ENCODE measurements at places on chromosomes 2 and 18.

DNA sequence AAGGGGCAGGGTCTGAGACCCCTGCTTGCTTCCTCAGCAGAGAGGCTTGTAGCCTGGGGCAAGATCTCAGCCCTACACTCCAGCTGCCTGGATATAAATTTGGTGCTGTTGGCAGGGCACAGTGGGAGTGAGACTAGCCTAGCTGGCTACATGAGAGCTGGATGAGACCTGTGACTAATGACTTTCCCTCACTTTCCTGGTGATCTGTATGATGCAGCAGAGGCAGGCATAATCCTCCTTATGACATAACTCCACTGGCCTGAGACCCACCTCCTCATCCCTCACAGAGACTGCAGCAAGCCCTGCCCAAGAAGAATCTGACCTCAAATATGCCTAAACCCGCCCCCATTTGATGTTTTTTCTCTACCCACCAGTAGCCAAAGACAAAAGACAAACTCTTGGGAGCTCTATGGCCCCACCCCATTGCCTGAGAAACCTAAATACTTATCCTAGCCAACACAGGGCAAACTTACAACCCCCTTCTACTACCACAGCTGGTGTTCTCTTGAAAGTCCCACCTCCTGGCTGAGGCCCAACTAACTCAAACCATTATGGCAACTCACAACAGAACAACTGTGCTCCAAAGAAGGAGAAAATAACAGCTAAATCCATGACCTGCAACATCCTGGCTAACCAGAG is 102.7 kb downstream of the NR4A2 start:
- H3K4me1 ChIP-seq, result no peaks in the 10 kb centered on the region
- H3K27me3 ChIP-seq, result no peaks in the 10 kb centered on the region
- no peaks in the 10 kb centered on the region for H3K36me3 ChIP-seq
- no peak overlapping the region for H3K27ac ChIP-seq
- H3K4me3 ChIP-seq, result no peak overlapping the region

GRCh38 chr2:85179541-85179940 is 46.3 kb downstream of the TCF7L1 start:
- no peaks in the 10 kb centered on the region for H3K36me3 ChIP-seq
- peaks cover 1% of the 10 kb centered on the region for H3K4me1 ChIP-seq
- peaks cover 4% of the 10 kb centered on the region for H3K27me3 ChIP-seq
- H3K4me3 ChIP-seq, result no peak overlapping the region

DNA sequence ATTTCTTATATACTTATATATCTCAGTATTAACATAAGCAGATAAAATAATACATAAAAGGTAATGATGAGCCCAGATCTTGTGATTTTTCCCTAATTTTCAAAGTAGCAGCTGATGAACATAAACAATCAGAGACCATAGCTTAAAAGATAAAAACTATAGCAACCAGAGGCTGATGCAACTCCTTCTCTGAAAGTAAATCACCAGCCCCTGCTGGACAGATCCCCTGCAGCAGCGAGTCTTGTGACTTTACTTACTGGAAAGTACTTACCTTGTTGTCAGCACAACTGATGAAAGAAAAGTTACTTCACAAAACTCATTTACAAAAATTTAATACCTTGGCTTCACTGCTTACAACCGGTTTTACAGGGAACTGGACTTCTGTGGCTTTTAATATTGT is 67.3 kb downstream of the GORASP2 start:
- no peak overlapping the region for H3K27ac ChIP-seq
- H3K4me1 ChIP-seq, result peaks cover 3% of the 10 kb centered on the region
- no peak overlapping the region for H3K4me3 ChIP-seq
- no peaks in the 10 kb centered on the region for H3K27me3 ChIP-seq

- DNase-seq, result no peak
- no peak overlapping the region for H3K4me3 ChIP-seq
- H3K4me1 ChIP-seq, result peaks cover 6% of the 10 kb centered on the region
These were observed 86.0 kb downstream of the PTRHD1 start for GRCh38 chr2:24707143-24707542.

DNA sequence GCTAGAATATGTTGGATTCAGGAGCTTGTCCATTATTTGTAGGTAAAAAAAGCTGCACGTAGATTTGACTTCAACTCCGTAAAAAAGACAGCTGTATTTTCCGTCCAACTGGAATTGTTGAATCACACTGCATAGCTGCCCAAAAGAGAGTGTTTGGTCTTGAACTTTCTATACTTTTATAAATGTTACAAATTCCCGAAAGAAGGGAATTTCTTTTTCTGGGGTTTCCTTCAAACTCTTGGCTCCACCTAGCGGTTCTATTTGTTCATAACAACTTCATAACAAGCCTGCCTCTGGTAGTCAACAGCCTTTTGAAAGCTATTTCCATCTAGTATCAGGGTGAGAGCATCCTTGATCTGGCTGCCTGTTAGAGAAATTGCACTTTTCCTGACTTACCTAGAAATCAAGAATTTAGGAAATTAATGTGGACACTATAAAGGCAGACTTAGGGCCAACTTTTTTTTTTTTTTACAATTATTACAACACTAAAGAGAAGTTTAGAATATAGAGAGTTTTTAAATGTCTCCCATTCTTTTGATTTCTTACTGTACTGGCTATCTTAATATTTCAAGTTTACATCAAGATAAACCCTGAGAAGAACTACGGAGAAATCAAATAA is 48.1 kb downstream of the TMEM185B start:
- H3K36me3 ChIP-seq, result no peaks in the 10 kb centered on the region
- H3K4me3 ChIP-seq, result no peak overlapping the region
- H3K27ac ChIP-seq, result no peak overlapping the region
- H3K4me1 ChIP-seq, result peaks cover 42% of the 10 kb centered on the region
- H3K27me3 ChIP-seq, result peaks cover 2% of the 10 kb centered on the region

DNA sequence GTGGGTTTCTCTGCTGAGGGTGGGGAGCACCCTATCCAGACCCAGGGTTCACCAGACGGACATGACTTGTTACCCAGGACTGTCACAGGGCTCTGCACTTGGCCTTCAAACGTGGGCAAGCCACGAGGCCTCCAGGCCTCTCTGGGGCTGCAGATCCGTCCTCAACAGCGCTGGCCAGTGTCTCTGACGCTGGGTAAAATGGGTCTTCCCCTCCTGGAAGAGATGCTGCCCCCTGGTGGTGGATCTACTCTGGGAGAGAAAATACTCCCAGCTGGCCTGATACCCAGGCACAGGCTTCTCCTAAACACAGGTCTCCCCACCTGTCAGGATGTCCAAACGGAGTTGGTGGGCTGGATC is 3.7 kb downstream of the GPR17 start:
- no peak overlapping the region for H3K4me3 ChIP-seq
- no peak overlapping the region for H3K27ac ChIP-seq
- H3K4me1 ChIP-seq, result peaks cover 6% of the 10 kb centered on the region
- no peaks in the 10 kb centered on the region for H3K27me3 ChIP-seq

DNA sequence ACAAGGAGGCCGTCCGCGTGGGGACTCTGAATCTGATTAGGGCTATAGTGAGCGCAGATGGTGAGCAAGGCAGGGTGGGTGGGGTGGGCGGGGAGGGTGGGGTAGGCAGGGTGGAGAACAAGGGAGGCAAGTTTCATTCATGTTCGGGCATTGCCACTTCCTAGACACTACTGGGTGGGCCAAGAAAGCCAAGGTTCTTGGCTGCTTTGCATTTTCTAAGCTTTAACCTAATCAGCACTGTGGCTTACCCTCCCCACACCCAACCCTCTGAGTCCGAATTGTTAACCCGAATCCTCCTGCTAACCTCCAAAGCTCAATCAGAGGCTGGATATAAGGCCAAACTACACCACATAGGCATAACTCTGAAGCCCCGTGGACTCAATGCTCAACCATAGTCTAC is 18.1 kb downstream of the MROH2A start:
- no peaks in the 10 kb centered on the region for H3K36me3 ChIP-seq
- H3K4me1 ChIP-seq, result no peaks in the 10 kb centered on the region
- H3K4me3 ChIP-seq, result no peak overlapping the region
- no peak for DNase-seq
- no peaks in the 10 kb centered on the region for H3K27me3 ChIP-seq

GRCh38 chr2:24972315-24972961 is 683 bp upstream of the DNAJC27 start:
- peak overlapping the region; percentile 96 for H3K4me3 ChIP-seq
- peak; percentile 41 for DNase-seq
- peaks cover 1% of the 10 kb centered on the region for H3K27me3 ChIP-seq

- peaks cover 15% of the 10 kb centered on the region for H3K27me3 ChIP-seq
- H3K27ac ChIP-seq, result no peak overlapping the region
- H3K4me3 ChIP-seq, result no peak overlapping the region
- no peak for DNase-seq
- H3K36me3 ChIP-seq, result no peaks in the 10 kb centered on the region
These were observed 19.3 kb upstream of the TMEM18 start for GRCh38 chr2:696463-696862.

DNA sequence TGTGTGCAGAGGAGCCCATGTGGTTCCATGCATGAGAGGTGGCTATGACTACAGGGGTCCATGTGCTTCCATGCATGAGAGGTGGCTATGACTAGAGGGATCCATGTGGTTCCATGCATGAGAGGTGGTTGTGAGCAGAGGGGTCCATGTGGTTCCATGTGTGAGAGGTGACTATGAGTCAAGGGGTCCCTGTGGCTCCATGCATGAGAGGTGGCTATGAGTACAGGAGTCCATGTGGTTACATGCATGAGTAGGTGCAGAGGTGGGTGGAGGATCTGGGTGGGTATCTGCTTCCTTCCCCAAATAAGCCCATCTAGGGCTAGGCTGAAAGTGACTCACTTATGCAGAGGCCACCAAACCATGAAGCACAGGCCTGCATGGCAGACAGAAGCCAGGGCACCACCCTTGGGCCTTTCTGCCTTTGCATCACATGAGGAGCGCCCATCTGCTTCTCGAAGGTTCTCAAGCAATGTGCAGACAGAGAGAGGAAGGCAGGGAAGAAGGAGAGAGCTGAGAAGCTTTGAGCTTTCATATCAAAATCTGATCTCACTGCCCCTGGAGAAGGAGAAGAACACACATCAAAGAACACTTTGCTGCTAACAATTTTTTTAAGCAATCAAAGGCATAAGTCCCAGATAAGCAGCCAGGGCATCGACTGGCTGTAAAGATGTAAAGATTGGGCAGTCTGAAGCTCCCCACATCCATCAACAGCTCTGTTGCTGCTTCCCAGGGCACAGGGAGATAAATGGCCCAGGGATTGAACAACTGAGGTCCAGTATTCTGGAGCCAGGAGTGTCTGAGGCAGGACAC is 137.6 kb downstream of the TNS1 start:
- DNase-seq, result no peak
- no peaks in the 10 kb centered on the region for H3K4me1 ChIP-seq
- no peak overlapping the region for H3K27ac ChIP-seq
- no peaks in the 10 kb centered on the region for H3K36me3 ChIP-seq
- peaks cover 1% of the 10 kb centered on the region for H3K27me3 ChIP-seq

- H3K4me3 ChIP-seq, result no peak overlapping the region
- peaks cover 3% of the 10 kb centered on the region for H3K4me1 ChIP-seq
- no peak overlapping the region for H3K27ac ChIP-seq
- H3K27me3 ChIP-seq, result no peaks in the 10 kb centered on the region
- DNase-seq, result no peak
These were observed 53.4 kb downstream of the ZNF638 start for GRCh38 chr2:71385012-71385411.

DNA sequence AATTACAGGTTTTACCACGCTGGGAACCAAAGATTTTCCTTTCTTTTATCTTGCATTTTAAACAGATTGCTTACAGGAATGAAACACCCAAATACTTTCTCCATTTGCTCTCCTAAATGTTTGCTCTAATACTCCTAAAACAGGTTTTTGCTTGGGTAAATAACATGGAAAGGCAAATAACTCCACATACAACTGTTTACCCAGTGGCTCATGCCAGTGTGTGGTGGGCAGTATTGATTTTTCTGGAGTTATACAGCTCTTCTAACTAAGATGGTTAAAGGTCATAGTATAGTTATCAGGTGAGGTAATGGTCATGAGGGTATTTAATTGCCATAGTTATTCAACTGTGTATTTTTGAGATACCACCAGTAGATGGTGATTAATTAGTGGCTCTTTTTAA is 61.2 kb upstream of the RAB27B start:
- H3K36me3 ChIP-seq, result no peaks in the 10 kb centered on the region
- no peak for DNase-seq
- H3K27ac ChIP-seq, result no peak overlapping the region
- H3K4me3 ChIP-seq, result no peak overlapping the region

DNA sequence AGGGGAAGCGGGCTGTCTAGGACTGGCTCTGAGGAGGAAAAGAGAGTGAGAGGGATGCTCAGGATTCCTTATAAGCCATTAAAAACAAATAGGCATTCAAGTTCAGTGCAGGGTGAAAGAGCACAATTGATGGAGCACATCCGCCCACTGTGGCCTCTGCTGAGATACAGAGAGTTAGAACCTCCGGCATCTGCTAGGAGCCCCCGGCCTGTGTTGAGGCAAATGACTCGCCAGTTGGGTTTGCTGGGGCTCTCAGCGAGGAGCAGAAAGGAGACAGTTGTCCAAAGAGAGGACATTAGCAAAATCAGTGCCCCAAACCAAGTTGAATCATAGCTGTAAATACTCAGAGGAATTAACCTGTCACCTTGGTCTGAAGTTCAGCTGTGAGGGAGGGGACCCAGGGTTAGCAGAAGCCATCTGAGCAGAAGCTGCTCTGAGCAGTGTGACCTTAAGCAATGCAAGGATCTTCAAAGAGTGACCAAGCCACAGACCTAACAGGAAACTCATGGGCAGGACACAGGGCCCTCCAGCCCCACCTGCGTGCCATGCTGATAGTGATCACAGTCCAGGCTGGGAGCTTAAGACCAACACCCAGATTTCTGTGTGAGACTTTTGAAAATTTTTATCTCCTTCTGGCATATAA is 23.3 kb upstream of the IL18RAP start:
- H3K27me3 ChIP-seq, result no peaks in the 10 kb centered on the region
- no peak overlapping the region for H3K4me3 ChIP-seq
- peaks cover 31% of the 10 kb centered on the region for H3K36me3 ChIP-seq
- peaks cover 30% of the 10 kb centered on the region for H3K4me1 ChIP-seq

DNA sequence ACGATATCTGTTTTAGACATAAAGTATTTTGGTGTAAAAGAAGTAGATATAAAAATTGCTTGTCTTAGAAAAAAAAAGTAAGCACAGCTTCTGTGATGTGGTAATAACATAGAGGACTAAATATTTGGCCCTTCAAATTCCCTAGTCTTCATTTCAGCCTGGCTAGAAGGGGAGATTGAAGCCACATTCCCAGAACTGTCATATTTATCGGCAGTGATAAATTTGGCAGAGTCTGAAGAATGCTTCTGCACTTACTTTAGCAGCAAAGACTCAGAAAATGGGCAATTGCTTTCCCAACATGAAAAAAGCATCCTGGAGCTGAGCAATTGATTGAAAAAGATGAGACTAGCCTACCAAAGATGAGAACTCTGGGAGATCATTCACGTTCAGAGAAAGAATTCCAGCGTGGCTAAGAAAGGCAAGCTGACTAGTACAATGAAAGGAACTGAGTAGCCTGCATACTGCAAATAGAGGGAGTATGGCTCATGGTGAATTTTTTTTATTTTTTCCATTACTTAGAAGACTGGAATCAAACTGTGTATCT is 278.7 kb upstream of the KLHL29 start:
- DNase-seq, result no peak
- no peaks in the 10 kb centered on the region for H3K4me1 ChIP-seq
- H3K36me3 ChIP-seq, result no peaks in the 10 kb centered on the region
- H3K4me3 ChIP-seq, result no peak overlapping the region

GRCh38 chr2:37250869-37251740 is 19.6 kb downstream of the NDUFAF7 start:
- H3K4me3 ChIP-seq, result no peak overlapping the region
- H3K4me1 ChIP-seq, result no peaks in the 10 kb centered on the region
- H3K27me3 ChIP-seq, result no peaks in the 10 kb centered on the region
- DNase-seq, result no peak
- no peak overlapping the region for H3K27ac ChIP-seq
- H3K36me3 ChIP-seq, result peaks cover 77% of the 10 kb centered on the region

GRCh38 chr18:41850781-41851180 is 104.3 kb upstream of the PIK3C3 start:
- no peak overlapping the region for H3K27ac ChIP-seq
- DNase-seq, result no peak
- no peaks in the 10 kb centered on the region for H3K4me1 ChIP-seq

- DNase-seq, result no peak
- H3K27ac ChIP-seq, result no peak overlapping the region
- no peaks in the 10 kb centered on the region for H3K36me3 ChIP-seq
These were observed 45.3 kb downstream of the DSC3 start for GRCh38 chr18:30997223-30997622.

All from activated T-helper 2 cell treated with anti-CD3 and anti-CD28 coated beads, Interferon-gamma antibody, Interleukin-2, Interleukin-4, amounts not matched to agents 10 μg/mL and 5 μg/mL and 100 μg/mL, durations not matched to agents 14 hours and 24 hours and 36 hours (primary cell).